ENCODE measurements at places on chromosomes 5 and 9. TPM values are rescaled to one million over a fixed set of nuclear protein-coding genes. Genes with fewer than 3 reads are reported as not detected.

DNA sequence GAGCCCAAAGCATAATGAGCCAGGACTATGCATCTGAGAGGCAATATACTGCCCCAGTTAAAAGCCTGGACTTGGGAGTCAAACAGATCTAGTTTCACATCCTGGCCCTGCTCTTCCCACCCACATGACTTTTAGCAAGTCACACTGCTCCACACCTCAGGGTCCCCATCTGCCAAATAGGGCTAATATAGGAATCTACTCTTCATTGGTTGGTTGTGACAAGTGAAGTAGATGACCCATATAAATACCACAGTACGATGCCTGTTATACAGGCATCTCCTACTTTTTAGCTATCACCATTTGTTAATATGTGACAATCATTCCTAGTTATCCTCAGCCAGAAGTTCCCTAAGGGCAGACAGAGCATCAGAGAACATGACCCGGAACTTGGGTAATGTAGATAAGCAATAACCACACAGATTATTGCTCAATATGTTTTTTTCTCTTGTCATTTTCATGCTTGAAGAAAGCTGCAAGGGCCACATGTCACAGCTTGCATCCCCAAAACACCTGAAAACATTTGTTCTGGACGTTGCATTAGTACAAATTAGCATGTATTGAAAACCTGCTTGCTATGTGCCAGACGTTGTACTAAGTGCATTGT is 20.4 kb downstream of the ADAM19 start:
- DNase-seq, result no peak

MCIDAS gene
- total RNA-seq, result 0.18 TPM

GRCh38 chr9:136451221-136451877 is 11.7 kb upstream of the INPP5E start:
- DNase-seq, result no peak

MARCOL gene
- not detected for total RNA-seq

- DNase-seq, result no peak
These were observed 14.7 kb downstream of the TRAF2 start for GRCh38 chr9:136900988-136901515.

PCDHA9 gene
- not detected for total RNA-seq

- no peak for DNase-seq
These were observed 99.0 kb downstream of the EHMT1 start for GRCh38 chr9:137717776-137718327.

ZBTB5 gene
- 10.6 TPM for total RNA-seq

SEMA5A gene
- total RNA-seq, result not detected

- DNase-seq, result no peak
These were observed 220.8 kb downstream of the PLK2 start for GRCh38 chr5:58239045-58239444.

- no peak for DNase-seq
These were observed 127.6 kb downstream of the SLF1 start for GRCh38 chr5:94745786-94746730.

PDE6A gene
- not detected for total RNA-seq

FOXD4L5 gene
- 0.16 TPM for total RNA-seq

DNA sequence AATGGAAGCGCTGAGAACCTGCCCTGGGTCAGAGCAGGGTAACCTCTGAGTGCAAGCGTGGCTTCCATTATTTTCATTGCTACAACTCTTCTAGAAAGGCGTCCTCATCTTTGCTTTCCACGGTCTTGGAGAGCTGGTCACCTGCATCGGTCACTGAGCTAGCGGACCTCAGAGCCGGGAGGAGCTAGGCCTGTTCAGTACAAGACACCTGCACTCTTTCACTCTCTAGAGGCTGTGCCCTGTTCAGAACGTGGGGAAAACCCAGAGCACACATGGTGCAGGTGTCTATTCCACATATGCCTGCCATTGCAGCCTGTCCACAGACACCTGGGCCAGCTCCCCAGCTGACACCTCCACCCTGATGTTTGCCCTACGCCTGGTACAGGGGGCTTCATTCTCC is 147.8 kb upstream of the IRX2 start:
- no peak for DNase-seq

All from activated naive CD4-positive, alpha-beta T cell treated with anti-CD3 and anti-CD28 coated beads, Interleukin-2, amount 50 U/mL, for 72 hours (primary cell).